ENCODE measurements at places on chromosomes 12 and 14.

DNA sequence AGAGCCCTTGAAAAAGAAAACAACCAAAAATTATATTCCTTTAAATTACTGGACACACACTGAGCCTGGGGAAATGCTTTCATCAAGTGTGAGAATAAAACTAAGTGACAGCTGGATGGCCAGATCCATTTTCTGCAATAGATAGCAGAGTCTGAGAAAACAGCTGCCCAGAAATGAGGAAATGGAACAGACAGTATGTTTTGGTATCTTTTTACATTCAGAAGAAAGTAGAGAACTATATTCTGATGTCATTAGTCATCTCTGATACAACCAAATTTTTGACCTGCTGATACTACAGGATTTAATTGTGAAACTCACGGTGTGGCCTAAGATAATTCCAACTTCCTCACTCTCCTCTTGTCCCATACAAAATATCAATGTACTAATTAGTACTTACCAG is 78.2 kb downstream of the HMGA2 start:
- no peak for DNase-seq

DNA sequence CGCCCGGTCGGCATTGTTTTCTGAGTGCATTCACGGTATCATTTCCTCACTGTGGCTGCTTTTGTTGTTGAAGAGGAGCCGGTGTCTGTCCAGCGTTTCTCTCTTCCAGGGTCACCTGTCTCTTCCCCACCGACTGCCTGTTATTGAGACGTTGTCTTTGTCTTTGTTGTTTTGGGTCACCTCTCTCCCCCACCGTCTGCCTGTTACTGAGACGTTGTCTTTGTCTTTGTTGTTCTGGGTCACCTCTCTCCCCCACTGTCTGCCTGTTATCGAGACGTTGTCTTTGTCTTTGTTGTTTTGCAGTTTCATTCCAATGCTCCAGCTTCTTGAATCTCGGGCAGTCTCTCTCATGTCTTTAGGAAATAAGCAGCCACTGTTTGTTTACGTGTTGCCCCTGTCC is 69.9 kb downstream of the DDX51 start:
- DNase-seq, result no peak

- no peak for DNase-seq
Measured at GRCh38 chr12:32824596-32824995, 68.9 kb upstream of the YARS2 start.

- peak; percentile 50 for DNase-seq
Measured at GRCh38 chr12:51814311-51815088, 34.0 kb downstream of the FIGNL2 start.

GRCh38 chr12:104011253-104011652 is 38.7 kb downstream of the GLT8D2 start:
- DNase-seq, result no peak

GRCh38 chr12:57149245-57149900 is 2.0 kb upstream of the LRP1-AS start:
- DNase-seq, result no peak

DNA sequence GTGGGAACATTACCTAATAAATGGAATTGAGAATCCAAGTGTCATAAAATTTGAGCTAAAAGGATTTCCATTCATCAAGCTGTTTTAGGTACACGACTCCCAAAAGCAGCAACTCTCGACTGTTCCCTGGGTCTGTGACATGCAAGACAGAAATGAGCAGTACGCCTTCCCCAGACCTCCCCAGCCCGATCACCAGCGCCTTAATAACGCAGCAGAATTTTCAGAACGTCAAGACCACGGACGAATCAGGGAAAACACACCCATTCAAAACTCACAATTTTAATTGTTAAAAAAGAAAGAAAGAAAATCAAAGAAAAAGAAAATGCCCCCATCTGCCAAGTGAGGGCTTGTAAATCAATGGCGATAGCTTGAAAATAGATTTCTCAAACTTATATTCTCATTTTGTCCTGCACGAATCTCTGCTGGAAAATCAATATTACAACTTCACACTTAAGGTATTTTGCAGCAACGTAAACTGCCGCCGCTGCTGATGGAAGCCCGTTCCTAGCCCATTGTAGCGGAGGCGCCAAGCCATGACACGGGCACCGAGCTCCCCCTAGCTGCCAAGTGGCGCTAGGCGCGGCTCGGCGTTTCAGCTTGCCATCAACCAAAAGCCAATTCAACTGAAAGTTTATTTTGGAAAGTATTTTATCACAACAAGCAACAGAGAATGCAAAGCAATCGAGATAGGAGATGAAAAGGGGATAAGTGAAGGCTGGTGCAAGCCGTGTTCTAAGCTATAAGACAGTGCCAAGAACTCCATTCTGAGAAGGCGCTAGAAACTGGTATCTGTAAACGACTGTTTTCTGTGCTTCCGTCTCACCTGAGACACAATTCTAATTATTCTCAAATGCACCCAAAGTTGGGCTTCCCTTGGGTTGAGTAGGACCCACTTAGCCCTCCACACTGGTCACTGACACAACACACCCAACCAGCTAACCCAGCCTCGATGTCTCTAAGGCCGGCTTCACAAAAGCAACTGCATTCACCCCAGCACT is 5.5 kb downstream of the BCL11B start:
- peak; percentile 88 for DNase-seq

GRCh38 chr12:65529771-65530435 is 251.4 kb downstream of the MSRB3 start:
- no peak for DNase-seq

GRCh38 chr12:57552306-57552651 is 2.4 kb downstream of the KIF5A start:
- DNase-seq, result no peak

DNA sequence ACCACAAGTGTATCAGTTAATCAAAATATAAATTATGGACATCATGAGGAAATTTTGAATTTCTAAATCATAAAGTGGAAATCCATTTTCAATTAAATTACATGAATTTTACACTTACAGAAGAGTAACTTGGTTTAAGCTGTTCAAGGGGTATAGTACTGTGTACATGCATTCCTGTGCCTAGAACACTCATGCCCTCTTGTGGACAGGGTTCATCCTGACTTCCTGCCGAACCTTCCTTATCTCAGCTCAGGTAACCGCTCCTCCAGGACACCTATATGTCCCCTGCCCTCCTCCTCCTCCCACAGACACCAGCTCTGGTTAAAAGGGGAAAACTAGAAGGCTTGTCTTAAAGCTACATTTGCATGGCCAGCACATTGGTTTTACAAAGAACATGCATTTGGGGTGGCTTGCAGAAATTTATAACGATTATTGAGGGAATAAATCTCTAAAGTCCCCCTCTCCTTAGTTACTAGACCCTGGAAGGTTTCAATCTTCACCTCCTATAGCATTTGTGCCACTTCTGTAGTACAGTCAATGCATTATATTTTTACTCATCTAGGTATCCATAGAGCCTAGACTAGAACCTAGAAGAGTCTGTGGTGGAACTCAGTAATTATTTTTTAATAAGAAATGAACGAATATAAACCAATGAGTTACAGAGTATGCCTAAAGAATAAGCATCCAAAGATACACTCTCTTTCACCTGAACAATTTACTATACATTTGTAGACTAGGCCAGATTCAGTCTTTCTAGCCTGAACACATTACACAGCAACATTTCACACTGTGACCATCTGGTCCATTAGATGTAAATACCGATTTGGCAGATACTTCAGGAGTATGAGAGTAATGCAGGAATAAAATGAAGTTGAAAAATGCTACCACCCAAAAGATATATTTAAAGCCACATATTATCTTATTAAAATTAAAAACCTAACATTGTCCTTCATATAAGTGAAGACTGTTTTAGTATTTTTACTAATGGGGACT is 345.6 kb downstream of the PAWR start:
- DNase-seq, result no peak

DNA sequence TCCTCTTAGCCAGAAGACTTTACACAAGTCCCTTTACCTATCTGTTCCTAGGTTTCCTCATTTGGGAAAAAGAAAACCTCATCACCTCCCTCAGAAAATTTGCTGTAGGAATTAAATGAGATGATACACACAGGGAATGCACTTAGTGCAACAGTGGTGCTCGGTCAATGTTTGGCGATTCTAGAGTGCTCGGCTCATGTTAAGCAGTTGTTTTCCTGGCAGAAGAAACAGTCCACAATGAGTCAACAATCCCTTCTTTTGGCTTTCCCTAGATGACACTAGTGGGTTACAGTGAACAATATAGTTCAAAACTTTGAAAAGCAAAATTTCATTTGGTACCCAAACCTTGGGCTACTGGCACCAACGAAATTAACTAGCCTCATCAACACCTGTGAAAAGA is 3.9 kb upstream of the TMEM233 start:
- DNase-seq, result no peak

DNA sequence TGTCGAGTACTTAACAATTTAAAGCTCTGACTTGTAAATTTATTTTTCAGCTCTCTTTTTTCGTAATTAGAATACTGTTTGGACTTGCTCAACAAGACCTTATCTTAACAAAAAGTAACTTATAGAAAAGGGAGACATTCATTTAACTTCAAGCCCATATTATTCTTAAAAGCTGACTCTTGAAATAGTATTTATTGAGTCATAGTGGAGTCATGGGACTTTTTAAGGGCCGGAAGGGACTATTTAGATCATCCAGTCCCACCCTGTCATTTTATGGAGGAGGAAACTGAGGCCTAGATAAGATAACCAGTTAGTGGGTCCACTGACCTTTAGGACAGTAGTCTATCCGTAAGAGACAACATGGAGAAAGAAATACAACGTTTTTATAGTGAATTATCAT is 1.5 kb downstream of the RAP1B start:
- DNase-seq, result no peak

GRCh38 chr12:121996945-121997612 is 24.6 kb upstream of the BCL7A start:
- no peak for DNase-seq

DNA sequence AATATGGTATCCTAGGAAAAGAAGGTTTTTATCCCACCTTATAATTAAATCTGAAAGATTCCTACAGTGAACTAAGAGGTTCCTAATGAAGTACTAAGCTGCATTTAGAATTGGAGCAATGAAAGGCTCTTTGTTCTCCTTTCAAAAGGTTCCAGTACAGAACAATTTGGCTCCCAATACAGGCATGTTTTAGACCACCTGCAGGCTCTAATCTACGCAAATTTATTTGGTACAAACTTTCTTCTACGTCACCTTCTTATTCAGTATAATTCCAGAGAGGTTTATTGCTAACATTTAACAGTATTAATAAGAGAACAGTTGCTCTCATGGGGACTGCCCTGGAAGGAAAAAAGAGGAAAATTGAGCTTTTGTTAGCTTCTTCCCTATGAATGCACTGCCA is 37.6 kb upstream of the SLCO1C1 start:
- DNase-seq, result no peak

DNA sequence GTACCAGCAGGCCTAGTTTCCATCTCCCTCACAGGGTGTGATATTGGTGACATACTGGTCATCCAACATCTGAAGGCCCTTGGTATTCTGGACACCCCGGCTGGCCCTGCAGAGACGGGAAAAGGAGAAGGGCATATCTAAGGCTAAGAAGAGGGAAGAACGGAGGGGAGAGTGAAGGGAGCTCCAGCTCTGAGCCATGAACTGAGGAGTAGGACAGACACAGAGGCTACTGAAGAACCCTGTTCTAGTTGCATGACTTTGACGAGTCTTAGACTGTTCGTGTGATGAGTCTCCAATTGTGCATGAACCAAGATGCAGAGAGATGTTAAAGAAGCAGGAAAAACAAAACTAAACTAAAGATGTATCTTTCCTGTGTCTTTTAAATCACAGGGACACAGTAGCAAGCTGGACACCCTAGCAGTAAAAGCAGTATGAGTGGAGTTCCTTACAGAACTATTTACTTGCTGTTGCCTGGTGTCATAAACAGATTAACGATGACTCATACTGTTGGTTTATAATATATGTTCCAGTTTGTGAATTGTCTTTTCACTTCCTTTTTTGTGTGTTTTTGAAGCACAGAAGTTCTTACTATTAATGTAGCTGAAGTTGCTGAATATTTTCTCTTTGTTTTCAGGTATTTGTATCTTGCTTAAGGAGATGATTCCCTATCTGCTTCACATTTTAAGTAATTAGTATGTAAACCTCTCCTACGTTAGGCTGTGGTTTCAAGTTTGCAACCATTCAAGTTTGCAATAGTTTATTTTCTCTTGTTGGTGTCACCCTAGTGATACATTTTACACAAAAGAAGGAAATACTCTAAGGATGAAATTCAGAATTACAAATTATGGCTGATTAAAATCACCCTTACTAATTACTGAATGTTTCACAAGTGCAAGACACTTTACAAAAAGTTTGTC is 15.7 kb downstream of the FAR2 start:
- DNase-seq, result no peak

DNA sequence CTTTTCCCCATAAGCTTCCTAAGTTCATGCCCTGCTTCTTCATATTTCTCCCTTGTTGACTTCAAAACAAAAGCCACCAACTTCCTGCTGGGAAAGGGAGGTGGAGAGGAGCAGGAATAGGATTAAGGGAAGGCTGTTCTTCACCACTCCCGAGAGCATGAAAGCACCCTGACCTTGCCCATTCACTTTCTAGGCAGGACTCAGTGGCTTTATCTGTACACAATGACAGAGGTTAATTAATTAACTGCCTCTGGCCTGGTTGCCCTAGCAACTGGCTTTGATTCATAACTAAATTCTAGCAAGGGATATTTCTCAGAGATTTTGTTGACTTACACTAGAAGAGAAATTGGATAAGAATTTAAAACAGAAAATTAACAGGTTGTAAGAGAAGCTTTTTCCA is 396.8 kb downstream of the RPS29 start:
- no peak for DNase-seq

- no peak for DNase-seq
Measured at GRCh38 chr14:55893705-55894104, 224.5 kb upstream of the PELI2 start.

DNA sequence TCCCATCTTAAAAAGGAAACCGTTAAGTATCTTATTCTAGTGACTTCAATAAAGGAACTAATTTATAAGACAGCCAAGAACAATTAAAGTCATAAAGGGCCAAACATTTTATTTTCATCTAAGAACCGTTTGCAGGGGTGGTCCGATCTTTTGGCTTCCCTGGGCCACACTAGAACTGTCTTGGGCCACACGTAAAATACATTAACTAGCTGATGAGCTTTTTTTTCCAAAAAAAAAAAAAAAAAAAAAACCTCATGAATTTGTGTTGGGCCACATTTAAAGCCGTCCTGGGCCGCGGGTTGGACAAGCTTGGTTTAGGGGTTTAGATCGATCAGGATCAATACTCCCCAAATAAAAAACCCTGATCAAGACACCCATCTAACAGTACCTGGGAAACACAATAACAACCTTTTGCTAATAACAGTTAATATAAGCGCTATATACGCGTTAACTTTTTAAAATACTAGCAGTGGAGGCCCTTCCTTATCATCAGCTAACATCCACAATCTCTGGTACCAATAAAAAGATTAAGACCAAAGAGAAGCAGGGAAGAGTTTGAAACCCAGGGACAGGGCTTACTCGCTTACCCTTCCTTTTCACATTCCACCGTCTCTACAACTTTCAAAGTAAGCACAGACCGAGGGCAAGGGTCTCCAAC is 1.1 kb downstream of the NAP1L1 start:
- DNase-seq, result no peak

GRCh38 chr12:106140223-106140986 is 1.7 kb upstream of the NUAK1 start:
- no peak for DNase-seq

GRCh38 chr14:62189698-62190097 is 427.5 kb downstream of the SNAPC1 start:
- no peak for DNase-seq

GRCh38 chr14:72739446-72740405 is 154.2 kb downstream of the DPF3 start:
- DNase-seq, result no peak

Data from effector CD4-positive, alpha-beta T cell (primary cell).